ENCODE measurements at places on chromosomes 2 and 18.

GRCh38 chr2:25323042-25323514 lies 18.6 kb downstream of the DNMT3A start:
- DNase-seq, result no peak

DNA sequence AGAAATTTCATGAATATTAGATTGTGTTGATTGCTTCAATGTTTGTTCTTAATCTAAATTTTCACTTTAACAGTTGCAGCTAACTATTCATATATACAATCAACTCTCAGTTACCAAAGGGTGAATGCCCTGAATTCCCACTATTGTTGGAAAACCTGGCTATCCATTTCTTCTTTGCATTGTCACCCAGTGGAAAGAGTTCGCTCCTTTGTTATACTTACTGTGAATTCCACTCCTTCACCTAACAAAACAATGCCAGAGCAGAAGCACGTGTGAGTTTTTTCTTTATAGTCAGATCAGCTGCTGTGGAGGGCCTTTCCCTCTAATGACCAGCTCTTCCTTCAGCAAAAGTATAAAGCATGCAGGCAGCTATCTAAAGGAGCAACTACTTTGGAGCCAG lies 409.2 kb upstream of the NRP2 start:
- DNase-seq, result no peak

DNA sequence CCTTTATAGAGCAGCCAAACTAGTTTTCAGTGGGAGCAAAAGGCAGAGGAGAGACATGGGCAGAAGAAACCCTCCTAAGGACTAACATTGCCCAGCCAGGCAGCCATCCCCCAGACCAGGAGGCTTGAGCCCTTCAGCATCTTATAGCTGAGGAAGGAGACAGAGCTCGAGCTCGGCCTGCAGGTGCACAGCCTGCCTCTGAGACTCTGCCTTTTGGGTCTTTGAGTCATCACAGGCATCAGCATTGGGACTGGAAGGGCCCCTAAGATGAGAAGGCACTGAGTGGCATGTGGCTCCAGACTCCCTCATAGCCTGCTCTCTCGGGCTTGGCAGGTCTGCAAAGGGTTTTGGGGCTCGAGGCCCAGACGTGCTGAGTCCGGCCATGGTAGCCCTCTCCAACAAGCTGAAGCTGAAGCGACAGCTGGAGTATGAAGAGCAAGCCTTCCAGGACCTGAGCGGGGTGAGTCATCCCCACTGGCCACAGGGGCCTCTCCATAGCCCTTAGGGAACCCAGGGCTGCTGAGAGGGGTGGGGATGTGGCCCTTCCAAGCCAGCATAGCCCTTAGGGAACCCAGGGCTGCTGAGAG lies 84.1 kb downstream of the EPAS1 start:
- DNase-seq, result no peak

DNA sequence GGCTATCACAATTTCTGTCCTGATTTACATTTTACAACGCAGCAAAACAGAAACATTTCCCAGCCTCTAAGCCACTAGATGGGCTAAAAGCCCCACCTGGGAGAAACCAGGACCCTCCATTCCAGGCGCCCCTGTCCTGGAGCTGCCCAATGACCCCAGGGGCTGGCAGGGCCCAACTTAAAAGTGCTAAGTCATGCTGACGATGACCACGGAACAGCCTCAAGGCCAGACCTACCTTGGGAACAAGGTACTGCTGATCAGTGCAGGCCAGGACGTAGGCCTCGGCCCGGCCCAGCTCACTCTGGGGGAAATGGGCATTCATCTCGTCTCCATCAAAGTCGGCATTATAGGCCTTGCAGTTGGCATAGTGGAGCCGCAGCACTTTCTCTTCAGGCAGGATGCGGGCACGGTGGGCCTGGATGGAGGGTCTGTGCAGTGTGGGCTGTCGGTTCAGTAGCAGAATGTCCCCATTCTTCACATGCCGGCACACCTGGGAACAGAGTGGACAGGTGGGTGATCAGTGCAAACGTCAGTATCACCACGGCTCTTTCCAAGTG lies 35.8 kb downstream of the POLR1A start:
- no peak for DNase-seq

GRCh38 chr18:8893628-8894231 lies 188.4 kb downstream of the MTCL1 start:
- no peak for DNase-seq

DNA sequence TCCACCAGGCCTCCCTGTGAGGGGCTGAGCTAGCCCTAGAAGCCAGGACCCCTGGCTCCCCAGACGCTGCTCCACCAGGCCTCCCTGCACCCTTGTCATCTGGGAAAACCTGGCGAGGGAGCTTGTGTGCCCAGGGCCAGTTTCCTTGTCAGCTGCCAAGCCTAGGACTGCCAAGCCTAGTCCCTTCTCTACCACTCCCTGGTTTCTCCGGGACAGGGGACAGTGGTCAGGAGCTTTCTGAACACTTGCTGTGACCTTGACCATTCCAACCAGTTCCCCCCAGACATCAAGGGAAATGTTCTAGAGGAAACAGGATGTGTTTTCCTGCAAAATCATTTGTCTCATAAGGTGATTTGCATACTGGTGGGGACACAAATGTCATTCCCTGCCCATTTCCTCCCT lies 41.3 kb upstream of the MRPL33 start:
- DNase-seq, result no peak

- DNase-seq, result no peak
Measured at GRCh38 chr18:56112013-56112749, 524.2 kb upstream of the TCF4 start.

DNA sequence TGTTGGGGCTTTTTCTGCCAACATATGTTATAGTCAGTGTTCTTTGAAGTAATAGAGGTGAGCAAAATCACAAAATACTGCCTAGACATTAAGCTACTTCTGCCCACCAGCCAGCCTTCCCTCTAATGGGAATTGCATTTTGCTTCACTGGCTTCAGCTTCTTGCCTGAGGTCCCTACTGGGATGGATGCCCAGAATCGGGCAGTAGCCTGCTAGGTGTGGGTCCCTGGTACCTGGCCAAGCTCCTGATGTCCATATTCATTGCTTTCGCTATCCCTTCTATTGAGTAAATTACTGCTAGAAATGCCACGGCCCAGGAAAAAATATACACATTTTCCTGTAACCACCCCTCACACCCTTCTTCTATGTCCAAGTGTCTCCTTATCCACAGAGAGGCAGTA lies 27.0 kb downstream of the CRYGD start:
- DNase-seq, result no peak

DNA sequence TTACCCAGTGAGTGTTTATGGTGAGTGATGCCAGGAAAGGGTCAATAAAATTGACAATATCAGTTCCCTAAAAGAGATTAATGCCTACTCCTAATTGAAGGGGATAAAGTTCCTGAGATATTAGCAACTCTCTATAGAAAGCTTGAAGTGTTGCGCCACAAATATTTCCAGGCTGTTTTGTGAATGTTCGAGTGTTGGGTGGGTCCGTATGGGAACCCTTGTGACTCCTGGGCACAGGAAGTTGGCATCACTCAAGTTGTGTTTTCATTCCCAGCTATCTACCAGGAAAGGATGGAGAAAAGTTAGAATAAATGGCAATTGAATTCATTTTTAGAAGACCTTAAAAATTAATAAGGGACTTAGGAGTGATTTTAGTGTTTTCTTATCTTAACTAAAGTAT lies 472.7 kb downstream of the THSD7B start:
- no peak for DNase-seq

- DNase-seq, result no peak
Measured at GRCh38 chr18:78798402-78799175, 181.0 kb upstream of the SALL3 start.

- no peak for DNase-seq
Measured at GRCh38 chr2:48276626-48277025, 253.3 kb upstream of the STON1 start.

DNA sequence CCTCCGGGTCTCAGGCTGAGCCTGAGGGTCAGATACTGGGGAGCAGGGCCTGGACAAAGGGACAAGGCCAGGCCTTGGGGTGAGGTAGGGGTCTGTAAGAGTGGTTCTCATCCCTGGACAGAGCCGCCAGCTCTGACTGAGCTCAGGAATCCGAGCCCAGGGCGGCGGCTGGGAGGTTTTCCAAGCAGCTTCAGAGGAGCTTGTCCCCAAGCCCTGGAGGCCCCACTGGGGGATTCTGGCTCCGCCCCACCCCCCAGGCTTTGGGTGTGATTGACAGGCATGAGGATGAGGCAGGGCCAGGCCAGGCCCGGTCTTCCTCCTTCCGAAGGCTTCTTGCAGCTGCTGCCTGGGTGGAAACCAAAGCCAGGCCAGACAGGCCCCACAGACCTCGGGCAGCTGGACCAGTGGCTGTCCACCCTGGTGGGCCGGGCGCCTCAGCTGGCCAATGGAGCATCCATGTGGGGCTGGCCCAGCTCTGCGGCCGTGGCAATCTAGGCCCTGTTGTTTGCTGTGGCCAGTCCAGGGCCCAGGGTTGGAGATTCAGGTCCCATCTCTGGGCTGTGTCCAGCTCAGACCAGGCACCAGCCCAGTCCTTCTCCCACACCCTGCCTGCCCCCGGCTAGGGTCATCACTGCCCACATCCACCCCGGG lies 23.1 kb upstream of the GPC1 start:
- no peak for DNase-seq

GRCh38 chr2:237258116-237258515 lies 155.8 kb downstream of the COL6A3 start:
- no peak for DNase-seq

- DNase-seq, result no peak
Measured at GRCh38 chr18:63817441-63818051, 42.3 kb downstream of the SERPINB7 start.

DNA sequence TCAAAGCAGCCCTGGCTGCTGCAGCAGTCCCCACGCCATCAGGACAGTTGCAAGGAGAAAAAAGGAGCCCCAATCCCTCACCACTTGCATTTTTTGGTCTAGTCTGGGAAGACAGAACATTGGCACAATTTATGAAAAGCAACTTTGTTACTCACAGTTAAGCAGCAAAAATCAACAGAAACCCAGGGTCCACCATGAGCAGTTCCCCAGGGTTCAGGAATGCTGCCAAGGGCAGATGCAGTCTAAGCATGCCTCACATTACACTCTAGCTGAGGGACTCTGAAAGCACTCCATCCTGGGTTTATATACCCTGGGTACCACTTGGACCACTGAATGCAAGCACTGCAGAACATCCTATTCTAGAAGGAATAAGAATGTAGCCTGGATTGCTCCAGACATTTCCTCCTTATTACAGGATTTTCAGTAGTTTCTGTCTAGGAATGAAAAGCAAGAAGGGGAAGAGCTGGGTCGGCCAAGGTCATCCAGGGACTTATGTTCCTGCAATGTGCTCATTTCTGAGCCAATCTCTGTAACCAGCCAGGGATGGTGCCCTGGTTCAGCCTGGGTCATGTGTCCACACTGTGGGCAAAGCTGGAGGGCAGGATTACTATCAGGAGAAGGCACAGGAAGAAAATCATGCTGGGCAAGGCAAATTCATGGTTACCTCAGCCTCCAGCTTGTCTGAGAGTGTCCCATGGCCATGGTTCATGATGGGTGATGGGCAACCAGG lies 19.5 kb upstream of the TMEM163 start:
- no peak for DNase-seq

GRCh38 chr2:158965107-158965506 lies 3.3 kb upstream of the TANC1 start:
- DNase-seq, result no peak

DNA sequence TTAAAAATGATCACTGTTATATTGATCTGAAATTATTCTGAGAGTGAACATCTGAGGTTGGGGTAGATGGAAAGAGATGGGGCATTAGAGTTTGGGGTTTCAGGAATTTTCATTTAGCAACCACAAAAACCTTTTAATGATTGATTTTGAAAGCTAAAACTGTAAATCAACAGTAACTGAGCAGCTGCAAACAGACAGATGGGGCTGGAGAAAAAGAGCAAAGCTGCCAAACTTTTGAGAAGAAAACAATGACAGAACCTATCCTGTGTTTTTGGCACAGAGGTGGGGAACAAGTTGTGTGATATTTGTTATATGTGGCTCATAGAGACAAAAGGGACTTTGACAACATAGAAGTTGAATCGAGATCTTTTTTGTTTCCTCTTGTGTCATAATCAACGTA lies 415.8 kb upstream of the DSEL start:
- DNase-seq, result no peak

GRCh38 chr2:96727431-96727830 lies 12.4 kb downstream of the LMAN2L start:
- DNase-seq, result no peak

DNA sequence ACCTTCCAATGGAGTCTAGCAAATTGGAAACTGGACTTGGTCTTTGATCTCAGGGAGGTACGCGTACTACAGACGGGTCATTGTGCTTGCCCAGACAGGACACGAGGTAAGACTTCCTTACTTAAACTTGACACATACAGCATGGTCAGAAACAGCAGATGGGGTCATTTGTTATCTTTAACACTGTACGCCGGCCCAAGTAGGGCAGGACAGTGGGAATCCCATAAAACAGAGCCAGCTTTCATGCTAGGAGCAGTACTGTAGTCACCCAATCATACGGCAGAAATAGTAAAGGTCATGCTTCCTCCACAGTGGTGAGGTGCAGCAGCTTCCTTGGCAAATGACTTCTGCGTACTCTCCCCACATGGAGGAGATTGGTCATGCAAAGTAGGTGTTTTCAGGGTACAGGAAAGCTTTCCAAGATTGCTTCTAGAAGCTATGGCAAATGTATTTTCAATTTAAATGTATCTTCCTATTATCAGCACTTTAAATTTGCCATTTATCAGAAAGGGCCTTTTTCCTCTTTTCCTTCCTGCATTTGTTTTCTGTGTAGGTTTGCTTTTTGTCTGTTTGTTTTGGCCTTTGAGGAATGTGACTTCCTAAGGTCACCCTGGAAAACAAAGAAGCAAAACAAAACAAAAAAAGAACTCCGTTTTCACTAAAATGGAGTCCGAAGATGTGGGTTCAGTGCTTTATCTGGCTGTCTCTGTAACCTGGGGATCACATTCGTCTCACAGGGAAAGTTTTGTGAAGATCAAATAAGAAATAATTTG lies 74.0 kb upstream of the DSG1 start:
- no peak for DNase-seq

- no peak for DNase-seq
Measured at GRCh38 chr2:149192427-149192826, 138.0 kb upstream of the LYPD6 start.

DNA sequence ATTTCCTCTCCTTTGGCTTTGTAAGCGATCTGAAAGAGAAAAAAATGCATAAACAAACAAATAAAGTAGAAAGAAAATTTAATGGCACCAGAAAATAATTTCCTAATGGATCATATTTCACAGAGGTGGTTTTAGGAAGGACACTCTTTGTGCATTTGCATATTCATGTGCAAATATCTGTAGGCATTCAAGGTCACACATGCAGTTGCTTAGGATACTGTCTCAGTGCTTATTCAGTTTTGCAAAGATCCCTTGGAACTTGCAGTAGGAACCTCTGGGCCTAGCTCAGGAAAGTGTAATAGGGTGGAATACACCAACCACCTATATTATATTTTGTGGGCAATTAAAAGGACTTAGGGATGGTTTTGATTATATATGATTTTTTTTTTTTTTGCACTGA lies 54.3 kb downstream of the NEB start:
- no peak for DNase-seq

- no peak for DNase-seq
Measured at GRCh38 chr2:10482913-10483312, 34.8 kb upstream of the ODC1 start.

GRCh38 chr18:35345460-35345921 lies 1.3 kb upstream of the ZNF24 start:
- no peak for DNase-seq

All from substantia nigra (tissue), 51 donors.